Activated CD4-positive, alpha-beta T cell treated with anti-CD3 and anti-CD28 coated beads, Interleukin-2, amount 10 ng/mL, durations not matched to agents 7 days and 5 days (primary cell): ENCODE measurements at places on chromosomes 7 and 10. TPM values are rescaled to one million over a fixed set of nuclear protein-coding genes. Genes with fewer than 3 reads are reported as not detected.

Gene LIPM
- not detected for total RNA-seq

DNA sequence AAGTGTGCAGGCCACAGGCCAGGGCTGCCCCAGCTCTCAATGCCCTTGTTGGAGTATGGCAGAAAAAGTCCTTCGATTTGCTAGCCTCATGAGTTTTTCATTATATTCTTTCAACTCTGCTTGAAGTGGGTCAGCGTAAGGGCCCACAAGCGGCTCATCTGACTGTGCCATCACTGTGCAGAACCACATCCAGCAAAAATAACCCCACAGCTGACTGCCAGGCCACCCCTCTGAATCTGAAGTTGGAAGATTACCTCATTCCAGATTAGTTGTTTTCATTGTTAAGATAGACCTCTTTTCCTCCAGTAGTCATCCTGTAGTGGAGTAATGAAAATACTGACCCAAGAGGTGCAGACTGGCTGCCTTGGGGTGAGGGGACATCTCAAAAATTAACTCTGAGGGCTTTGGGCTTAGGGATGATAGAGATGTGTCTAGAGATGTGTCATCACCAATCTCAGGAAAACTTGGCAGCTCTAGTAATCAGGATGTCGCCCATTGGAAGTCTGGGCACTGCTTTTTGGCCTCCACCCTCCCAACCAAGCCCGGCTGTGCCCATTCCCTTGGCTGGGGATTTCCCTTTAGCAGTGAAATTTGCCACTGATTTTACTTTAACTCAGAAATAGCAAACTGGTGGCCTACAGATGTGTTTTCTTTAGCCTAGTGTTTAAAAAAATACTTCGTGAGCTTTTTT, 164.3 kb downstream of the LCOR start:
- peaks cover 1% of the 10 kb centered on the region for H3K4me1 ChIP-seq
- no peaks in the 10 kb centered on the region for H3K27me3 ChIP-seq
- no peak overlapping the region for H3K27ac ChIP-seq
- H3K36me3 ChIP-seq = no peaks in the 10 kb centered on the region
- H3K4me3 ChIP-seq = no peak overlapping the region

DNA sequence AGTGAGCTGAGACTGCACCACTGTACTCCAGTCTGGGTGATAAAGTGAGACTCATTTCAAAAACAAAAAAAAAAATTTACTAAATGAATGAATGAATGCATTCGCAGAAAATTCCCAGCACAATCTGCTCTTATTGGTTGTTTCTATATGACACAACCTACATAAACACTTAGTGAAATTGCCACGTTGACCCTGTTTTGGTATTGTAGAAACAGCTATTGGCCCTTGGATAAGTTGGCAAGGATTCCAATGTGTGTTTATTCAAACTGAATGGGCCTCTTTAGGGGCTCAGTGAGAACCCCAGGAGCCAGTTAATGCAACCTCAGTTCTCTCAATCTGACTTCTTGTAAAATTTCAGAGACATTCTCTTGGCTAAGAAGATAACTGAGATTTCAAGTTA, 66.0 kb downstream of the HHEX start:
- no peak overlapping the region for H3K4me3 ChIP-seq
- peaks cover 2% of the 10 kb centered on the region for H3K27me3 ChIP-seq
- peaks cover 19% of the 10 kb centered on the region for H3K4me1 ChIP-seq
- H3K27ac ChIP-seq = no peak overlapping the region

DNA sequence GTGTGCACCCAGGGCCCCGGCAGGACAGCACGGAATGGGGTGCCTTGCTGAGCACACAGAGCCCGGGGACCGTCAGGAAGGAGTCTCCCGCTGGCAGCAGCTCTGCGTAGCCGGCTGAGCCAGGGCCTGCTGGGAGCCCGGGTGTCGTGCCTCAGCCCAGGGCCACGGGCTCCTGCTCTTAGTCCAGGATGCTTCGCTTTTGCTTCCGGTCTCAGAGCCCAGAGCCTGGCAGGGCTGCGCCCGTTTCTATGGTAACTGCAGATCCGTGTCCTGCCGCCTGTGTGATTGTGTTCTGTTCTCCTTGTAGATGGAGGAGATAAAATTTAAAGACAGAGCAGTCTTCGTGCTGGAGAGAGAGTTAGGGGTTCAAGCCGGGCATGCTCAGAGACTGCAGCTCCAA, 53.7 kb upstream of the DPYSL4 start:
- H3K27ac ChIP-seq = no peak overlapping the region
- H3K4me3 ChIP-seq = no peak overlapping the region
- DNase-seq = no peak
- H3K4me1 ChIP-seq = no peaks in the 10 kb centered on the region
- H3K36me3 ChIP-seq = no peaks in the 10 kb centered on the region

DNA sequence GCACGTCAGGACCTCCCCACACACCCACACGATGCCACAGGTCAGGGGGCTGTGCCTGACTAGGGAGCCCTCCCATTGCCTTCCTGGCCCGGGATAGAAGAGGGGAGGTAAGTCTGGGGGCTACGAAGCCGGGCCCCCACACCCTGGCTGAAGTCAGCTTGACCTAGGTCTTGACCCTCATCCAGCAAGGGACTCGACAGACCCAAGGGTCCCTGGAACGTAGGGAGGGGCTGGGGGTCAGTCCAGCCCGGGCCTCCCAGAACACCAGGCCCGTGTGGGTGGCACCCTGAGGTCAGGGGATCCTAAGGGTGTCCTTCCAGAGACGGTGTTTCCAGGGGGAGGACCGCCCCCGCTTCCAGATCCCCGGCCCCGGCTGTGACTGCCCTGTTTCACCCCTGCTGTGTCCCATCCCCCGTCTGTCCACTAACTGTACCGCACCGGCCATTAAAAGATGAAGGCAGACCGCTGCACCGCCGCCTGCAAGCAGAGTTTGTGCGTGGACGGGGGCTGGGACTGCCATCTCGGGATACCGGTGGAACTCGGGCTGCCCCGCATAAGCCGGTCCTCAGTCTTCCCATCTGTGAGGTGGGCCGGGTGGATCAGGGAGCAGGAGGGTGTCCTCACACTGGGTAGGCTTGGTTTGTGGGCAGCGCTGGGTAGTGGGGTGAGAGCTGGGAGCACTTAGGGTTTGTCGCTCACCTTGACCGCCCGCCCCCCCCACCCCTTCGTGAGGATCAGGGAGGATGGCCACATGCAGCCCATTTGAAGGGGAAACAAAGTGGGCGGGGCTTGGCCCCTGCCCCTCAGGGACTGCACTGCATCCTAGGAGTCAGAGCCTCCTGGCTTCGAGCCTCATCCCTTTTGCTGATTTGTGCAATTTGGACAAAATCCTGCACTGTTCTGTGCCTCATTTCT, 21.1 kb downstream of the SLC29A4 start:
- H3K27me3 ChIP-seq = no peaks in the 10 kb centered on the region
- H3K36me3 ChIP-seq = peaks cover 3% of the 10 kb centered on the region
- no peak overlapping the region for H3K27ac ChIP-seq
- no peaks in the 10 kb centered on the region for H3K4me1 ChIP-seq
- no peak overlapping the region for H3K4me3 ChIP-seq

DNA sequence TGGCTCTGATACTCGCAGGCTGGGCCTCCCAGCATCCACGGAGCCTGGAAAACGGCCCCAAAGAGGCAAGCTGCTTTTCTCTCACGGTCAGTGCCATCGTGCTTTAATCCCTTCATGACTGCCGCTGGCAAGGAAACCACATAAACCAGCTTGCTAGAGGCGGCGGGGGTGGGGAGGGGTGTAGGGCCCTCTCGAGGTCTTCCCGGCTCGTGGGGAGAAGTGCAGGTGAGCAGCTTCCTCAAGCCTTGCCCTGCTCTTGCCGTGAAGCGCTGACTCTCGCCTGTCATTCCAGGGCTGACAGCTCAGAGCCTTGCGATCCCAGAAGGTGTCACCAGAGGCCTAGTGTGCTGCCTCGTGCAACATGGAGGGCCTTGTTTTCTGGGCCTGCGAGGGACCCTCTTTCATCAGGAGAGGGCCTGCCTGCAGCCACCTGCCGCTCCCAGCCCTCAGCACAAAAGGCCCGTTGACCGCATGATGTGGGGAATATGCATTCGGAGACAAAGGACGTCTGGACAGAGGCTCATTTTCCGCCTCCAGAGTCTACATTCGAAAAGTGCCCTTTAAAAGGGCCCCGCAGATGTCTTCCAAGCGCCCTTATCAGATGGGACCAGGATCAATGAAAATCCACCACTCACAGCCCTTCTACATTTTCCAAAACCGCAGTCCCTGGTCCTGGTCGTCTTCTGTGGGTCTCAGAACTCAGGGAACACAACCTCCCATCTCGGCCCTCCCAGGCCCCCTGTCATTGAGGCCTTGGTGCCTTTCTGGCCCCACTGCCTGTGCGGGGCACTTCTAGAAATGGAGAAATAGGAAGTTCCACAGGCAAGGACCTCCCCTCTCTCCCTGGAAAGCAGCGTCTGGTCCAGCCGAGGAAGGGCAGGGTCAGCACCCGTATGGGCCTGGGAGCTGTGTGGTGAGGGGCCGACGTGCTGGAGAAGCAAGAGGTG, 58.7 kb downstream of the ZRANB1 start:
- H3K27ac ChIP-seq = no peak overlapping the region
- no peaks in the 10 kb centered on the region for H3K27me3 ChIP-seq
- DNase-seq = no peak

GRCh38 chr10:17413876-17414275, 40.5 kb downstream of the ST8SIA6 start:
- H3K36me3 ChIP-seq = peaks cover 26% of the 10 kb centered on the region
- peaks cover 31% of the 10 kb centered on the region for H3K4me1 ChIP-seq
- no peak overlapping the region for H3K4me3 ChIP-seq

DNA sequence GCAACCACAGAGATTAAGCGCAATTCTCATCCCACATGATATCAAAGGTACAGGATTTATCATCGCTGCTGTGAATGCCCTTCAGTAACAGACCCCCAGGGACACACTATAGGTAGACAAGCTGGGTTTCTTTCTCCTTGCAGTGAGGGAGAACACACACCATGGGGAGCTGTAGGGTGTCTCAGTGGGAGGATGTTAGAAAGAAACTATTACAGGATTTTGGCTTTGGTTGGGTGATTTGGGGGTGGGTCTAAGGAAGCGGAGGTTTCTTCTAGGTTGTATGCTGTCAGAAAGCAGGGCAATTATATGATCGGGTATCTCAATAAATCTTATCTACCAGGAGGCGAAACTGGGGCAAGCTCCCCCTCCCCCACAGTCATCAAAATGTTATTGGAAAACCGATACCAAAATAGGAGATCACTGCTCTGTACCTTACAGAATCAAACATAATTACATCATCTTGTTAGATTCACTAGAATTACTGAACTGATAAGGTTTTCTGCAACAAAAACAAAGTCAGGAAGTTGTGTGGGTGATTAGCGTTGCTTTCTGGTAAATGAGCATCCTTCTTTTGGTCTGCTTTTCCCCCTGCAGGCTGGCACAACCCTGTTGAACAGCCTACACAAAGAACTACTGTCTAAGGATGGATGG, 209.7 kb downstream of the TEX36 start:
- H3K27me3 ChIP-seq = peaks cover 2% of the 10 kb centered on the region
- H3K36me3 ChIP-seq = no peaks in the 10 kb centered on the region
- H3K27ac ChIP-seq = no peak overlapping the region
- no peak for DNase-seq
- H3K4me1 ChIP-seq = no peaks in the 10 kb centered on the region
